ENCODE measurements at places on chromosomes 2 and 18. TPM values are rescaled to one million over a fixed set of nuclear protein-coding genes. Genes with fewer than 3 reads are reported as not detected.
A peak's percentile ranks its signal among the peaks of the same experiment; 100 is the strongest.

The NYAP2 gene
- total RNA-seq, result not detected

The PLB1 gene
- 0.22 TPM for total RNA-seq

The CRYGC gene
- not detected for total RNA-seq

The REG3G gene
- not detected for total RNA-seq

The FBXO48 gene
- total RNA-seq, result 0.20 TPM

GRCh38 chr18:70622622-70623419 lies 334.0 kb downstream of the SOCS6 start:
- DNase-seq, result no peak

GRCh38 chr18:35106845-35107148 lies 65.6 kb downstream of the MAPRE2 start:
- DNase-seq, result no peak

DNA sequence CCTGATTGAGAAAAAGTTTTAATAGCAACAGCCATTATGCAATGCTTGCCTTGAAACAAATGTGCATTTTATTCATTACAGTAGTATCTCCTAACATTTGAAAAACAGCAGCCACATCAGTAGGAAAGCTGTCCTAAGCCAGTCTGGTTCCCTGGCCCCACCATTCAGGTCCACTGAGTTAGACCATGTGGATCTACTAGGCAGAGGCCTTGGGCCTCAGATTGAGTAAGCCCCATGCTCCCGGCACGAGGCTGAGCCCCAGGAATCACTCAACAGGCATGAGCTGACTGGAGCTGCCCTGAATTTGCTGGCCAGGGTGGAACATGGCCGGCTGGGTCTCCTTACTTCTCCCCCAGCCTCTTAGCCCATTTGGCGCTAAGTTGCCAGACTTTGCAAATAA lies 103.4 kb downstream of the ZFP36L2 start:
- no peak for DNase-seq

- DNase-seq, result no peak
Observed at GRCh38 chr2:102417946-102418345, 5.0 kb upstream of the IL18RAP start.

DNA sequence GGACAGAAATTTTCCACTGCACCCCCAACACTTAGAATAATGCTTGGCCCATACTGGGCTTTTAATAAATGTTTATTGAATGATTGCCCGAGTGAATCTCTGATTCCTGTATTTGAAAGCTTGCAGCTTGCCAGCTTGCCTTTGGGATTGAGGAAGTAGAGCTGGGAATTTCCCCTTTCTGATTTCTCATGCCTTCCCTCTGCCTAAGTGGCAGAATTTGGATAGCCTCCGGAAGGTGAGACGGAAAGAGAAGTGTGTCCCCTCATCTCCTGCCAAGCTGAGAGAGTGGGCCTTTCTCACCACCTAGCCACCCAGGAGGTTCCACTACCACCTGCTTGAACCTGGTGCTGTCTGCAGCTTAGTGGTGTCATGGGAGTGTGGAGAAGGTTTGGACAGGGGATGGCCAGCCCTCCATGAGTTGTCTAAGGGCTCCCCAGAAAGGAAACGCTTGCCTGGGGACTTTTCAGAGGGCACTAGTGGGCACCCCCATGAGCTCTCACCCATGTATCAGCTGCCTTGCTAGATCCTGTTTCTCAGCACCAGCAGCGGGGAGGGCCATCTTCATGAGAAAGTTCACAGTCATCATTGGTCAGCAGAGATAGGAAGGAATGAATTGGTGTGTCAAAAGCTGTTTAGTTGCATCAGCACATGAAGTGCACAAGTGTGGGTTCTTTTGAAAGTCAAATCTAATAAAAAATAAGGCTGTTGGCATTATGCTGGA lies 8.6 kb upstream of the NCOA1 start:
- DNase-seq, result no peak

DNA sequence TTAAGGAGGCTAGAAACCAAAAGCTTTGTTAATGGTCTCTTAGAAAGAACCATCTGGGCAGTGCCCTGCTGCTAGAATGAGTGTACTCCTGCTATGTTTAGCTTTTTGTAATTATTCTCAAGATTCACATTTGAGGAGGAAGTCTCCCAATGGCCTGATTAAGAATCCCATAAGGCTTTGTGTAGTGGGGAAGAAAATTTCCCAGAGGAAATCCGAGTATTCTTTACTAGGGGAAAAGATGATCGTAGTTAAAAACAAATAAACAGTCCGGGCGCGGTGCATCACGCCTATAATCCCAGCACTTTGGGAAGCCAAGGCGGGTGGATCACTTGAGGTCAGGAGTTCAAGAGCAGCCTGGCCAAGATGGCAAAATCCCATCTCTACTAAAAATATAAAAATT lies 117.9 kb downstream of the PTRHD1 start:
- peak; percentile 79 for DNase-seq

- no peak for DNase-seq
Observed at GRCh38 chr2:216780843-216781242, 79.0 kb downstream of the TNP1 start.

DNA sequence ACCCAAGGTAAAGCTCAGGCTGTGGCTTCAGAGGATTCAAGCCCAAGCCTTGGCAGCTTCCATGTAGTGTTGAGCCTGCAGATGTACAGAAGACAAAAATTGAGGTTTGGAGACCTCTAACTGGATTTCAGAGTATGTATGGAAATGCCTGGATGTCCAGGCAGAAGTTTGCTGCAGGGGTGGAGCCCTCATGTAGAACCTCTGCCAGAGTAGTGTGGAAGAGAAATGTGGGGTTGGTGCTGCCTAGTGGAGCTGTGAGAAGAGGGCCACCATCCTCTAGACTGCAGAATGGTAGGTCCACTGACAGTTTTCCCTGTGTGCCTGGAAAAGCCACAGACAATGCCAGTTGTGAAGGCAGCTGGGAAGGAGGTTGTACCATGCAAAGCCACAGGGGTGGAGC lies 239.9 kb downstream of the SPAG16 start:
- DNase-seq, result no peak

DNA sequence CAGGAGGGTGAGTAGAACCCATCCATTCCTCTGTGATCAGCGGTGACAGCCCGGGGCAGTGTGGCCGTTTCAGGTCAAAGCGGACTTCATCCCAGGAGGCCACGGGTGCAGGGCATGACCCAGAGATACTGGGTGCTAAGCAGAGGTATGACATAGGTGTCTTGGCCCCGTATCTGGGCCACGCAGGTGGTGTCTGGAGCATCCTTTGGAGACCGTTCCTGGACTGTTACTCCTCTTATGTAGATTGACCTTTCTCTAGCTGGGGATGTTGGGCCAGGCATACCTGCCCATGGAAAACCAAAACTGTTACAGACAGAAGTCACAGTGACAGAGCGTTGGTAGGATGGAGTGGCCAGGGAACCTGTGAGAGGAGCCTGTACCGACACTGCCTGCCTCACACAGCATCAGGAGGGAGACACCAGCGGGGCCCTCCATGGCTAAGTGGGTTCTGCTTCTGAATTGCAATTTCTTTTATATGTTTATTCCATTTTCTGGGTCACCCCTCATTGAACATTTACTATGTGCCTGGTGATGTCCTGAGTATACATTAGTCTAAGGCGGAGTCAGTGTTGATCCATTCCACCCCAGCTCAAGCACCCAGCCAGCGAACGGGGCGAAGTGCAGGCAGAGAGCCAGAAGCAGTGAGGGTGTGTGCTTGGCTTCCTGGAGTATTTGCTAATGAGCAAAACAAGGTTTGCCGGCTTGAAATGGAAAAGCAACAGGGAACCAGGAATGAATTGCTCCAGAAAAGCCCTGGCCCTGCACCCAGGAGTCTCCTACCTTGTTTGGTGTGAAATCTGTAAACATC lies 141.7 kb downstream of the SH3RF3 start:
- DNase-seq, result peak; percentile 61

GRCh38 chr18:13628211-13628610 lies 98.1 kb downstream of the FAM210A start:
- no peak for DNase-seq

- no peak for DNase-seq
Observed at GRCh38 chr18:75128051-75128605, 80.8 kb downstream of the PTGR3 start.

Data from lung microvascular endothelial cell (primary cell).